ENCODE measurements at places on chromosomes 5 and 9.

- no peak for DNase-seq
Observed at GRCh38 chr5:169646856-169647255, 9.8 kb downstream of the DOCK2 start.

DNA sequence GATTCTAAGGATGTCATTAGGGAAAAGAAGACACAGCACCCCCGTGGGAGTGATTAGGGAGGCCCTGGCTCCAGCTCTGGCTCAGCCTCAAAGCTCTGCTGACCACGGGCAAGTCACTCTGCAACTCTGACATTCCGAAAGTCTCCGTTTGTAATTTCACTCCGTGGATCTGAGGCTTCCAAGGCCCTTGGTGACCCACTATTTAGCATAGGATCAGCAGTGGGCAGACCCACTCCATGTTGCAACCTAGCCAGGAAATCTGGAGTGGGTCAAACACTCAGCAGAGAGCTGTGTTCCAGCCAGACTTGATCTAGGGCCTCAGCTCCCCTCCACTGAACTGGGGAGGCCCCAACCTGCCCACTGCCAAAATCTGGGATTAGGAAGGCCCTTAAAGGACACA is 11.8 kb downstream of the PHF19 start:
- DNase-seq, result no peak

DNA sequence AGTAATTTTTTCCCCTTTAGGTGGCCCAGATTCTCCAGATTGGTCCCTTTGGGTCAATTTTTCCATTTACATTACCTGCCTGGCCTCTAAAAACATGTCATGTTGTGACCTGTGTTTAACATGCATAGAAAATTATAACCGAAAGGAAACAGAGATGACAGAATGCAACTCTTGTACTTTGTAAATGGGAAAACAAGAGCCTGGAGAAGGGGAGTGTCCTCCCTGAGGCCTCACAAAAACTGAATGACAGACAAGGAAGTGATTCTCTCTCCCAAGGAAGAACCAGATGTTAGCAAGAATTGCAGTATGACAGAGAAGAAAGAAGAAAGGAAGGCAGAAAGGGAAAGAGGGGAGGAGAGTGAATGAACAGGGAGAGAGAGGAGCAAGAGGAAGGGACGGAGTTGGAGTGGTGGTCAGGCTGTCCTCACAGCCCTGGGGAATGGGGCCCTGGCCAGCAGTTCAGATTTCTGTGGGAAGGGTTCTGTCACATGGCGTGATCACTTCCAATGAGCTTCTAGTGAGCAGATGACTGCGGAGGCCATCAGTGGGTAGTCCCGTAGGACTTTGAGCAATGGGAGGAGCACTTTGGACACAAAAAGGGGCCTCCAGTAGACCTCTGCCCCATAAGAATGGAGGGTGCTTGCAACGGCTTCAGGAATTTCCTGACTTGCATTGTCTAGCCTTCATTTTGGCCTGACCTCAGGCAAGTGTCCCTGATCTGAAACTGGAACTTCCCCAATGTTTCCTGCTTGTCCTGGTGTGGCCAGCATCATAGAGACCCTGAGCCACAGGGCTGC is 31.6 kb downstream of the ABLIM3 start:
- peak; percentile 37 for DNase-seq

DNA sequence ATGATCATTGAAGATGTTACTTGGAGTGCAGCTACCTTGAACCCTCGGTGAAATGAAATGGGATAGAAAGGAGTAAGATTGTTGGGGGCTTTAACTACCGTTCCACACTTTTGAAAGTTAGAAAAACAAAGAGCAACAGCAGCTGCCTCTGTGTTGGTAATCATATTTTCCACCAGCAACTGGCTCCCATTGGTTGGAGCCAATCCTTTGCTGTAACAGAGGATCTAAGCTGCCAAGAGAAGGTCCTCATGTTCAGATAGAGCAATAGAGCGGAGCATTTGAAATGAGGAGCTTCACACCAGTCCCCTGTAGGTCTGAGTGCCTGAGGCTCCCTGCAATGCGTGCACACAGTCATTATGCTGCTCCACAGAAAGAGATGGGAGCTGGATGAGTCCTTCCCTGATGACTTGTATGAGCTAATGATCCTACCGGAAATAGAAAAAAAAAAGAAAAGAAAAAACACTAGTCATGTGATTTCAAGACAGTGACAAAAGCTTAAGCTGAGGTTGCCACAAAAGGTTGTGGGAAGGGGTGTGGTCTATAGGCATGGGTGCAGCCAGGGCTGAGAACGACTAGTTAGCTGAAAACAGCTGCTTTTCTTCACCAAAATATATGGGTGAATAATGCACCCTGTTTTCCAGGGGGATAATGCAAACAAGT is 300.7 kb downstream of the MLLT3 start:
- peak; percentile 80 for DNase-seq

- no peak for DNase-seq
Observed at GRCh38 chr5:132678735-132679134, 4.9 kb downstream of the IL4 start.

- DNase-seq, result peak; percentile 1
Observed at GRCh38 chr5:104297076-104297475, 734.5 kb upstream of the NUDT12 start.

DNA sequence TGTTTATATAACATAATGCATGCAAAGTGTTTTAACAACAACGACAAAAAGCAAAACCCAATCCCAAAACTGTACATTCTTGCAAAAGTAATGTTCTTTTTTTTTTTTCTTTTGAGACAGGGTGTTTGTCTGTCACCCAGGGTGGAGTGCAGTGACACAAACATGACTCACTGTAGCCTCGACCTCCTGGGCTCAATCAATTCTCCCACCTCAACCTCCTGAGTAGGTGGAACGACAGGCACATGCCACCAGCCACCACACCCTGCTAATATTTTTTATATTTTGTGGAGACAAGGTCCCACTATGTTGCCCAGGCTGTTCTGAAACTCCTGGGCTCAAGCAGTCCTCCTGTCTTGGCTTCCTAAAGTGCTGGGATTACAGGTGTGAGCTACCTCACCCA is 13.6 kb upstream of the HAVCR1 start:
- no peak for DNase-seq

- no peak for DNase-seq
Observed at GRCh38 chr5:63563008-63563917, 399.0 kb downstream of the HTR1A start.

Data from epithelial cell of esophagus (primary cell).